Cardiac muscle cell (in vitro differentiated cells and primary cell): ENCODE measurements at places on chromosomes 13 and 19.

- peak; percentile 89 for DNase-seq
- H3K4me3 ChIP-seq: no peak overlapping the region
- peaks cover 6% of the 10 kb centered on the region for H3K4me1 ChIP-seq
- H3K27me3 ChIP-seq: no peaks in the 10 kb centered on the region
- H3K36me3 ChIP-seq: no peaks in the 10 kb centered on the region
Measured at GRCh38 chr19:11373166-11373884, 1.1 kb upstream of the SWSAP1 start.

- no peaks in the 10 kb centered on the region for H3K4me1 ChIP-seq
- no peaks in the 10 kb centered on the region for H3K36me3 ChIP-seq
- no peak overlapping the region for H3K4me3 ChIP-seq
- DNase-seq: no peak
- H3K27ac ChIP-seq: no peak overlapping the region
Measured at GRCh38 chr19:31784671-31785101, 435.4 kb upstream of the TSHZ3 start.

DNA sequence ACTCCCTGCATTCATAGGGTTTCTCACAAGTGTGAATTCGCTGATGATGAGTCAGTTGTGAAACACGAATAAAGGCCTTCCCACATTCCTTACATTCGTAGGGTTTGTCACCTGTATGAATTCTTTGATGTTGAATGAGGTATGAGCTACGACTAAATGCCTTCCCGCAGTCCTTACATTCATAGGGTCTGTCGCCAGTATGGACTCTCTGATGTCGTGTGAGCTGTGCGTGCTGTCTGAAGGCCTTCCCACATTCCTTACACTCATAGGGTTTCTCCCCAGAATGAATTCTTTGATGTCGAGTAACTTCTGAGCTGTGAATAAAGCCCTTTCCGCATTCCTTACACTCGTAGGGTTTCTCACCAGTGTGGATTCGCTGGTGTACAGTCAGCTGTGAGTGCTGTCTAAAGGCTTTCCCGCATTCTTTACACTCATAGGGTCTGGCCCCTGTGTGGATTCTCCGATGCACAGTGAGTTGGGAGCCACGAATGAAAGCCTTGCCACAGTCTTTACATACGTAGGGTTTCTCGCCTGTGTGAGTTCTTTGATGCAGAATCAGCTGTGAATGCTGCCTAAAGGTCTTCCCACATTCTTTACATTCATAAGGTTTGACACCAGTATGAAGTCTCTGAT lies 30.5 kb upstream of the COX7A1 start:
- H3K4me3 ChIP-seq: no peak overlapping the region
- H3K4me1 ChIP-seq: no peaks in the 10 kb centered on the region
- H3K27ac ChIP-seq: peak overlapping the region; percentile 83
- H3K36me3 ChIP-seq: no peaks in the 10 kb centered on the region
- peak; percentile 3 for DNase-seq

DNA sequence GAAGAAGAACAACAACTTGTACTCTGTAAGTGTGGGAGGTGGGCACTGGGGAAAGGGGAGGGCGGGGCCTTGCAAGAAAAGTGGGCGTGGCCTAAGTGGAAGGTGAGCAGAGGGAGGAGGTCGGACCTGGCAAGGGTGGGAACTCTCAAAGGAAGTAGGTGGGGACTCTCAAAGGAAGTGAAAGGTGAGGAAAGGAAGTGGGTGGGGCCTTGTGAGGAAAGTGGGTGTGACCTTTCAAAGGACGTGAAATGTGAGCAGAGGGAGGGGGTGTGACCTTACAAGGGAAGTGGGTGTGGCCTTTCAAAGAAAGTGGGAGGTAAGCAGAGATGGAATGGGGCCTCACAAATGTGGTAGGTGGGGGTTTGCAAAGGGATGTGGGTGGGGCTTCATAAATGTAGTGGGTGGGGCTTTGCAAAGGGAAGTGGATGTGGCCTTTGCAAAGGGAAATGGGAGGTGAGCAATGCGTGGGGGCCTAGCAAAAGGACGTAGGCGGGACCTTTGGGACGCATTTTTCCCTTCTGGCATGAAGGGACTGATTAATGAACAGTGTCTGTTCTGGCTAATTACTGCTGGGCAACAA lies 25.9 kb downstream of the ACSBG2 start:
- no peak overlapping the region for H3K4me3 ChIP-seq
- H3K27me3 ChIP-seq: no peaks in the 10 kb centered on the region
- H3K36me3 ChIP-seq: no peaks in the 10 kb centered on the region

- no peaks in the 10 kb centered on the region for H3K36me3 ChIP-seq
- H3K4me1 ChIP-seq: peaks cover 12% of the 10 kb centered on the region
- no peaks in the 10 kb centered on the region for H3K27me3 ChIP-seq
- no peak overlapping the region for H3K27ac ChIP-seq
- no peak overlapping the region for H3K4me3 ChIP-seq
Measured at GRCh38 chr13:99636728-99637353, 135.6 kb downstream of the TM9SF2 start.

- H3K27ac ChIP-seq: peak overlapping the region; percentile 36
- no peaks in the 10 kb centered on the region for H3K27me3 ChIP-seq
- peaks cover 28% of the 10 kb centered on the region for H3K36me3 ChIP-seq
- no peak for DNase-seq
- H3K4me3 ChIP-seq: no peak overlapping the region
- peaks cover 17% of the 10 kb centered on the region for H3K4me1 ChIP-seq
Measured at GRCh38 chr19:15268192-15268927, 36.1 kb upstream of the EPHX3 start.

- no peak for DNase-seq
- peaks cover 6% of the 10 kb centered on the region for H3K4me1 ChIP-seq
- no peaks in the 10 kb centered on the region for H3K27me3 ChIP-seq
- no peak overlapping the region for H3K27ac ChIP-seq
Measured at GRCh38 chr13:37486171-37486681, 112.3 kb downstream of the POSTN start.

DNA sequence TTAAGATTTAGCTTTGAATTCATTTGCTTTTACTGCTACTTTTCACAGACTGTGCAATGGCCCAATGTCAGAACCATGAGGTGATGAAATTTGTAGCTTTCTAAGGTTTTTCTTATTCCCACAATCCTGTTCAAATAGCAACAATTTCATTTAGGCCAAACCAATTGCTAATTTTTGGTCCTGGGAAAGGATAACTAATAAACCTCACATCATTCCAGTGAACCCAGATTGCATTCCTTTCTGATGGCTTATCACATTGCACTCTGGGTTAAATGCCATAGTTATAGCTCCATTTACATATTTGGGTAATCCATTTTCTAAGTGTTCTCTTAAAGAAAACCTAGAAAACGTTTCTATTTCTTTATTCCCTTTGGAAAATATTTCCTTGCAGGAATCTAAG lies 22.9 kb upstream of the POMP start:
- DNase-seq: peak; percentile 23
- H3K36me3 ChIP-seq: no peaks in the 10 kb centered on the region
- H3K4me3 ChIP-seq: no peak overlapping the region
- H3K4me1 ChIP-seq: peaks cover 3% of the 10 kb centered on the region
- no peaks in the 10 kb centered on the region for H3K27me3 ChIP-seq

DNA sequence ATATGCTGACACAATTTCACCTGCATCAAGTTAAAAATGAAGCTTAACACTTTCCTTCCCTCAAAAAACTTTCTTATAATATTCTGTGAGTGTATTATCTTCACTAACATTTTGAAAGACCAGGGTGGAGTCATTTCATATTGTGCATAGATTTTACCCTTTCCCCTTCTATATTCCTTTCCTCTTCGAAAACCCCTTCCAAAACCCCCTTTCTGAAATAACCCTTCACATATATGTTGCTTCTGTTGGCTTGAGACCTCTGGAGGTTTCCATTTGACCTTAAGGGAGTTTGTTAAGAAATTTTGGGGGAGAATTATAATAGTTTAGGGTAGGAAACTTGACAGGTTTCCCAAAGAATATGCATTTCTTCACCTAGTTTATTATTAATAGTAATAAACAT lies 489.6 kb upstream of the MIR17HG start:
- H3K4me3 ChIP-seq: no peak overlapping the region
- H3K36me3 ChIP-seq: no peaks in the 10 kb centered on the region
- DNase-seq: no peak

DNA sequence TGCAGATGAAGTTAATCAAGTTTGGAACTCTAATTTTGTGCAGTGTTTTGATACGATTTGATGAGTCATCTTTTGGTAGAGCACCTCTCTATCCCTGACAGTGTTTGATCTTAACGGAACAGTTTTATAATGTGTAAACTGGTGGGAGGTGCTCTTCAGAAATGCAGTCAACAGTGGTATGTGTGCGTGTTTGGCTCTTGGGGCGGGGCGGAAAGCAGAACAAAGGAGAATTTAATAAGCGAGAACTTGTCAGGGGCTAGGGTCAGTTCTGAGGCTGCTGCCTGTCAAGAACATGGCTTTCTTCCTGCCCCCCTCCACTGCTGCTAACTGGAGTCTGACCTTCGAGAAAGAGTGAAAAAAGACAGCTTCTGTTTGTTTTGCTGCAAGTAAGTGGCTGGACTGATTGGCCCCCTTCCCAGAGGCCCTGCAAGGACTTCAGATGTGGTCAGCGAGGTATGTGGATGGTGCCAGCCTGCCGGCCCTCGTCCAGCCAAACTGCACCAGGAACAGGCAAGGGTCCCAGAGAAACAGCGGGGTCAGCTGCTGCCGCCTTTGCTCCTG lies 40.8 kb downstream of the BBC3 start:
- no peak overlapping the region for H3K4me3 ChIP-seq
- DNase-seq: peak; percentile 41
- H3K4me1 ChIP-seq: peaks cover 38% of the 10 kb centered on the region
- no peaks in the 10 kb centered on the region for H3K27me3 ChIP-seq
- peak overlapping the region; percentile 79 for H3K27ac ChIP-seq
- H3K36me3 ChIP-seq: no peaks in the 10 kb centered on the region

DNA sequence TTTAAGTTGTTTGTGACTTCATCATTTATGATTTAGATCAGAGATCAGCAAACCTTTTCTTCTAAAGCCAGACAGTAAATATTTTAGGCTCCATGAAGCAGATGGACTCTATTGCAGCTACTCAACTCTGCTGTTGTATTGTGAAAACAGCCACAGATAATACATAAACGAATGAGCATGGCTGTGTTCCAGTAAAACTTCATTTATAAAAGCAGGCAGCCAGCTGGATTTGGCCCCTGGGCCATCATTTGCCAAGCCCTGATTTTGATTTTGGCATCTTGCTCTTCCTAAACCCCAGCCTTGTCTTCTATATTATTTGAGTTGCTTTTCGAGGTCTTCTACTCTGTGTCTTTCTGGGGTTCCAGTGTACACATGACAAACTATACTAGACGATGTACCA lies 41.3 kb downstream of the RNASEH2B start:
- no peaks in the 10 kb centered on the region for H3K36me3 ChIP-seq
- no peaks in the 10 kb centered on the region for H3K4me1 ChIP-seq
- no peak overlapping the region for H3K4me3 ChIP-seq
- H3K27ac ChIP-seq: no peak overlapping the region
